ENCODE measurements at places on chromosomes 12 and 14. TPM values are rescaled to one million over a fixed set of nuclear protein-coding genes. Genes with fewer than 3 reads are reported as not detected.

The SLC17A8 gene
- 3.3 TPM for total RNA-seq

The NFE2 gene
- not detected for total RNA-seq

The KRT83 gene
- total RNA-seq = not detected

The FLRT2 gene
- total RNA-seq = 2.1 TPM

The CLEC4D gene
- total RNA-seq = 0.16 TPM
